ENCODE measurements at places on chromosomes 2 and 18.

DNA sequence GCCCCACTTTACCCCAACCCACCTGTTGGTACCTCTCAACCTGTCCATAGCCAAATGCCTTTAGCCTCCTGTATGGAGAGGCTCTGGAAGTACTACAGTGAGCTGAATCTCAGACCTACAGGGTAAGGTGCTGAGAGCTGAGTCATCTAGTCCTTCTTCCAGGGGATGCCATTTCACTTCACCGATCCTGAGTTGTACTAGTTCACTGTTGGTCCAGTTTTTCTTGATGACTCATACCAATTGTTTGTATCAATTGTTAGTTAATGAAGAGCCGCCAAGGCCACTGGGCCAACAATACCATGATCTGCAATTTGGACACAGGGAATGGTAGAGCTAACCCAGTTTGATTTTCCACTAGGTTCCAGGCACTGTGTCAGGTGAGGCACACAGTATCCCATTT, 257.0 kb downstream of the CLIP4 start:
- DNase-seq, result no peak

DNA sequence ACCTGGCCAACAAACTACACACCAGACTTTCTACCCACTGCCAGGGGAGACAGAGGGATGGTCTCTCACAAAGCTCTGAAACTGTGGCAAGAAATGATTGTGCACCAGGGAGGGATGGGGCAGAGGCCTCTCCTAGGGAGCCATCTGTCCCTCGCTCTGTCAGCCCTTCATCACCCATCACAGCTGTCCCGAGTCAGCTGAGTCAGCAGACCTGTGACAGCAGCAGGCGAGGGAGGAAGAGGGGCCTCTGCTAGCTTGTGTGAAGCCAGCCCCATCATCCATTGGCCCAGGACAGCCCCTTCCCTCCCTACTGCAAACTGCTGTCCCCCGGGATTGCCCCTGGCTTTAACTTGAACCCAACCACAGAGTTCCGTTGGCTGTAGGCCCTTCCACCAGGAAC, 5.0 kb downstream of the SH2D6 start:
- DNase-seq, result no peak

DNA sequence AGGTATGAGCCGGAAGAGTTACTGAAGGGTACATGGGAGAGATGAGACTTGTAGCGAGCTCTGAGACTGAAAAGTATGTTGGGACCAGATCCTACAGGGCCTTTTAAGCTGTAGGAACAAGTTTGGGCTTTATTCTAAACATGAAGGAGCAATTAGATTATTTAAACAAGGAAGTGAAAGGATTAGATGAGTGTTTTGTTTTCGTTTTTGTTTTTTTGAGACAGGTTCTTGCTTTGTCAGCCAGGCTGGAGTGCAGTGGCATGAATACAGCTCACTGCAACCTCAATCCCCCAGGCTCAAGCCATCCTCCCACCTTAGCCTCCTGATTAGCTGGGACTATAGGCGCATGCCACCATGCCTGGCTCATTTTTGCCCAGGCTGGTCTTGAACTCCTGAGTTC, 110.7 kb downstream of the C1D start:
- DNase-seq, result no peak

DNA sequence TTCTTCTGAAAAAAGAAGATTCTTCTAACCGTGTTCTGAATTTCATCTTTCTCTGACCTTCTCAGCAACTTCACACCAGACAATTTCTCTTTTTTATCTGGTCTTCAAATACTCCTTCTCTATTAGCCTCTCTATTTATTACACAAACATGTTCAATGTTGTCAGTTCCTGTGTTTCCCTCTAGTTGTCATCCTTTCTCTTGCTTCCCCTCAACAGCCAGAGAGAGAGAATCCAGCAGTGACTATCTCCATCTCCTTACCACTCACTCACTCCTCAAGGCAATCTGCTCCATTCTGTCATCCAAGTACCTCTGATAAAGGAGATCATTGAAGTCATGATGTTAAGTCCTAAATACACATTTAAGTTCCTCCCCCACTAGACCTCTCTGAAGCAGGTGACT, 491.9 kb upstream of the CHAC2 start:
- no peak for DNase-seq

- DNase-seq, result no peak
Measured at GRCh38 chr2:168736649-168737445, 65.6 kb upstream of the NOSTRIN start.

DNA sequence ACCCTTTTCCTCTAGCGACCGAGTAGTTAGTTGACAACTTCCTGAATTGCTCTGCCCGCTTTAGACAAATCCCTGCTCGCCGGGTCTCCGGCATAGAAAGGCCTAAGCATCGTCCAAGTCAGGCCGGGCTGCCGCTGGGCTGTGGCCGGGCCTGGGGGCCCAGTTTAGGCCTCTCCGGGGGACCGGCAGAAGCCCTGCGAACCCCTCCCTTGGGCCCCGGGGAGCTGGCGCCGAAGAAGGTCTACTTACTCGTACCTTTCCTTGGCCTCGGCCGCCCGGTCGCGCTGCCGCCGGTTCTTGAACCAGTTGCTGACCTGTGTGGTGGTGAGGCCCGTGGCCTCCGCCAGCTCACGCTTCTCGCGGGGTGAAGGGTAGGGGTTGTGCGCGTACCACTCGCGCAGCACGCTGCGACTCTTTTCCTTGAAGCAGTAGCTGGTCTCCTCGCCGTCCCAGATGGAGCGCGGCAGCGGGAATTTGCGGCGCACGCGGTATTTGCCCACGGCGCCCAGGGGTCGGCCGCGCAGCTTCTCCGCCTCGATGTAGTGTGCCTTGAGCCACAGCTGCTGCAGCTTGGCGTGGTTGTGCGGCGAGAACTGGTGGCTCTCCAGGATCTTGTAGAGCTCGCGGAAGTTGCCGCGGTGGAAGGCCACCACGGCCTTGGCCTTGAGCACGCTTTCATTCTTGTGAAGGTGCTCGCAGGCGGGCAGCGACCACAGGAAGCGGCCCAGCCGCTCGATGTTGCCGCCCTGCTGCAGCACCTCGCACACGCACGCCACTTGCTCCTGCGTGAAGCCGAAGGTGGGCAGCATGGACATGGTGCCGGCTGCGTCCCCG, 739 bp downstream of the SIX2 start:
- no peak for DNase-seq

GRCh38 chr18:70135604-70136003, 69.9 kb downstream of the RTTN start:
- DNase-seq, result no peak

DNA sequence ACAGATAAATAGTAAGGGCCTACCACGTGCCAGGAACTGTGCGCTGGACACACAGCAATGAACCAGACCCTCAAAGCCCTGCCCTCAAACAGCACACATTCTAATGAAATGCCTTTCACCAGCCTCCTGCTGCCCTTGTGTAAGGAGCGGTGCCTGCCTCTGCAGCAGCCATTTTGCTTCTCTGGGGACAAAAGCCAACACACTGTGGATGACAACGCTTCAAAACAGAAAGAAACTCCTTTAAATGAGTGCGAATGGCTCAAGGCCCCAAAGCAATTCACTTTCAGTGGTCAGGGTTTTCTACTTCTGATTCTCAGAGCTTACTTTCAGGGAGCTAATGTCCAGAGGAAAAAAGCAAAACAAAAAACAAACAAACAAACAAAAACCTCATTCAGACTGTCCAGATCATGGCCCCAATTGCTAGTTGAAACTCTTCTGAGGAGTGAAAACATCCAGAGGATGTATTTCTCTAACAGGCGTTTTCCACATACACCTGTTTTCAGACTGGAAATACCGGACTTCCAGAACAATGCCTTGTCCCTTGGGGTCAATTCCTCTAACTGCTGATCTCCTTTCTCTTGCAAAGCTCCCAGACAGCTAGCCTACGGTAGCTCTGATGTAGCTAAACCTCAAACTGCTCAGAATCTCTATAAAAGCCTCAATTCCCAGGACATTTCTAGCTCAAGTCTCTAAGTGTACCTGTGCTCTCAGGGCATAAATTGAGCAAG, 323.3 kb upstream of the ZNF521 start:
- DNase-seq, result no peak
